ENCODE measurements at places on chromosomes 12 and 14.

DNA sequence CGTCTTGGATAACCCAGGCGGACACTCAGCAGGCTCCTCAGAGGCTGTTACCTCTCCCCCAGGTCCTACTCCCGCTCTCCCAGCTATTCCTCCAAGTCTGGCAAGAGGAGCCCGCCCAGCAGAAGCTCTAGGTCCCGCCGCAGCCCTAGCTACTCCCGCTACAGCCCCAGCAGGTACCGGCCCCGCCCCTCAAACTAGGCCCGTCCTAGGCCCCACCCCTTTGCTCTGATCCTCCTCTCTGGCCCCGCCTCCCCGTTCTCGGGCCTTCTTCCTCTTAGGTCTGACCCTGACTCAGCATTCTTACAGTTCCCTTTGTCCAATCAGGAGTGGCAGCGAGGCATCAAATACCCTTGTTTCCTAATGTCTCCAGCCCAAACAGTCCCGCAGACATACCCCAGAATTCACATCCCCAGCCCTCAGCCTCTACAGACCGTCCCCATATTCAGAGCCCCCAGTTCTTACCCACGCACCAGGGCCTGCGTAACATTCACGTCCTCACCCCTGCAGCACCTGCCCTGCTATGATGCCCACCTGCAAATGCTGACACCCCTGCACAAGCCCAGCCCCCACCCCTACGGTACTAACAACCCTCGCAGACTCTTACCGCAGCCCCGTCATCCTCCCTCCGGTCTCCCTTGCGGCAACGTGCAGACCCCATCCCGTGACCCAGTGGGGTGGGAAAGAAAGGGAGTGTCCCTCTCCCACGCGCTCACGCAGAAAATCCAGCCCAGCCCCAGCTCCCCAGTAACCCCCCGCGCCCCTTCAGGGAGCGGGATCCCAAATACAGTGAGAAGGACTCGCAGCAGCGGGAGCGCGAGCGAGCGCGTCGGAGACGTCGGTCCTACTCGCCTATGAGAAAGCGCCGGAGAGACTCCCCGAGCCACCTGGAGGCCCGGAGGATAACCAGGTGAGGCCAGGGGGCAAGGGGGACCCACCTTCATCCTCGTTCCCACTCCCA, 25.0 kb upstream of the HSPB8 start:
- DNase-seq = no peak

DNA sequence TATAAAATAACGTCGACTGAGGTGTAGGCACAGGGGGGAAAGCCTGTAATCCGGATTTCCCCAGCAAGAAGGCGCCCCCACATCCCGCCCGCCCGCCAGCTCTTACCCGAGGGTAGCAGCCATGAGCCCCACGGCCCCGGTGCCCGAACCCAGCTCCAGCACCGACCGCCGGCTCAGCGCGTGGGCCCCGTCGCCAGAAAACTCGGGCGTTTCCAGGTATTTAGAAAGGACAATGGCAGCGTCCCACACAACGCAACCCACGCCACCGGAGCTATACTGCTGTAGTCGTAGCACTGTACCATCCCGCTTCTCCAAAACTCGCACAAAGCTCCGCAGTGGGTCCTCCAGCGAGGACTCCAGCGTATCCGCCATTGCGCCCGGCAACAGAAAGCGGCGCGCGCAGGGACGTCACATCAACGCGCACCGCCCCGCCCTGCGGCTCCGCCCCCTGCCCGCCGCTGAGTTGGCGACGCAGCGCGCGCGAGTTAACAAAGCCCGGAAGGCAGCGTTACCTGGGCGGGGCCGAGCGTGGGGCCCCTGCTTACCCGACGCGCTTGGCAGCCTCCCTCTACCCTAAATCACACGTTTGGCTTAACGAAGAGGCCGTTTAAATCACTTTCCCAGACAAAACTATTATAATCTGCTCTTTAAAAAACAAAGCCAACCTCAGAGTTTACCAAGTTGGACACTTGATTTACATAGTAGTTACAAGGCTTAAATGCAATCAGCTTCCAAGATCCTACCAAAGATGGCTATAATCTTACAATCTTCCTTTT, at the start of gene VCPKMT:
TSS of gene VCPKMT (minus strand) at position 392 of the 776 bp plus-strand sequence. CDS start at position 372, 20 bp downstream.
- DNase-seq = peak; percentile 87

DNA sequence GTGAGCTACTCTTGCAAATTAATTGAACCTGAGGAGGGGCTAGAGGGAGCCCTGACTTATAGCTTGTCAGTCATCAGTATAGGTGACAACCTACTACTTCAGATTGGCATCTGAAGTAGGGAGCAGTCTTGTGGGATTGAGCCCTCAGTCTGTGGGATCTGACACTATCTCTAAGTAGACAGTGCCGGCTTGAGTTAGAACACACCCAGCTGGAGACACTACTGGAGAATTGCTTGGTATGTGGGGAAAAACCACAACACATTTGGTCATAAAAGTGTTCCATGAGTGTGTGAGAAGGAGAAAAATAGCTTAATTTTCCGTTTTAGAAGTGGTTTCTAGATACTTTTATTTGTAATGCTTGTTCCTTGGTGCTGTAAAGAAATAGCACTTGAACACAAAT, 30.5 kb upstream of the DDHD1 start:
- DNase-seq = no peak

DNA sequence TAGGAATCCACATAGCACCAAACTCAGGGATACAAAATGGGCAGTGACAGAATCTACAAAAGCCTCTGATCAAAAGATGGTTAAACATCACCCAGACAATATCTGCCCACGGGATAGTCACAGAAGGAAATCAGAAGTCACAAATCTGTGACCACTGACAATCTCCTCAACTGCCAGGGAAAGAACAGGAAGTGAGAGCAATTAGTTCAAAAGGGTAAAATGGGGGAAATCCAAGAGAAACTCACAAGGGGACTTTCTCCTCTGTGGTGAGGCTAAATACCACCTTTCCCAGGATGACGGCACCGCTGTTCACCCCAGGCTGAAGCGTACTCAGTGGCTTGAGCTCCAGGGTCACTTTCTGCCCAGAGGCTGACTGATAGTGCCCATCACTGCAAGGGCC, 10.7 kb downstream of the TTC5 start:
- no peak for DNase-seq

- peak; percentile 36 for DNase-seq
Observed at GRCh38 chr12:92570056-92570753, 132.6 kb upstream of the PLEKHG7 start.

DNA sequence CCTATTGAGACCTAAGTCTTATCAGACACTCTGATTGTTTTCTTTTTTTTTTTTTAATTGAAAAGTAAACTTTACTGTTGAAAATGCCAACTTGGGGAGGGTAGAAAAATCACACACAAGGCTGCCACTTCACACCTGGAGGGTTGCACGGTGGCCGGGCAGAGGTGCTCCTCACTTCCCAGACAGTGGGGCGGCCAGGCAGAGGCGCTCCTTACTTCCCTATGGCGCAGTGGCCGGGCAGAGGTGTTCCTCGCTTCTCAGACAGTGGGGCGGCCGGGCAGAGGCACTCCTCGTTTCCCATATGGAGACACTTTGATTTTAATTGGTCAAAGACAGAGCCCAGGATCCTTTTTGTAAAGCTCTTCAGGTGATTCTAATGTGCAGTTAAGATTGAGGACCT, 399.3 kb downstream of the TMTC2 start:
- no peak for DNase-seq

DNA sequence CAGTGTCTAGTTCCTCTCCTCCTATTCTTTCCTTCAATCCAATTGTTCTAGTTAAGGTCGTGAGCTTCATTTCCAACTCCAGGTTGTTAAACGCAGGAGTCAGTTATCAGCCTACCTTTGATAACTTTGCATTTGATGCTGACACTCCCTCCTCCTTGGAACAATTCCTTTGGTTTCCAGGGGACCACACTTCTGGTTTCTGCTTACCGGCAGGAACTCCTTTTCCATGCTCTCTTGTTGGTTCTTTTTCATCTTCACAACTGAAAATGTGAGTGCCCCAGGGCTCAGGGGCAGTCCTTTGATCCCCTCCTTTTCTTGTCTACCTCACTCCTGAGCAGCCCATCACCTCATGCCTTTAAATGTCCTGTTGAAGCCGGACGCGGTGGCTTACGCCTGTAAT, 5.0 kb downstream of the EEF1AKMT3 start:
- no peak for DNase-seq

DNA sequence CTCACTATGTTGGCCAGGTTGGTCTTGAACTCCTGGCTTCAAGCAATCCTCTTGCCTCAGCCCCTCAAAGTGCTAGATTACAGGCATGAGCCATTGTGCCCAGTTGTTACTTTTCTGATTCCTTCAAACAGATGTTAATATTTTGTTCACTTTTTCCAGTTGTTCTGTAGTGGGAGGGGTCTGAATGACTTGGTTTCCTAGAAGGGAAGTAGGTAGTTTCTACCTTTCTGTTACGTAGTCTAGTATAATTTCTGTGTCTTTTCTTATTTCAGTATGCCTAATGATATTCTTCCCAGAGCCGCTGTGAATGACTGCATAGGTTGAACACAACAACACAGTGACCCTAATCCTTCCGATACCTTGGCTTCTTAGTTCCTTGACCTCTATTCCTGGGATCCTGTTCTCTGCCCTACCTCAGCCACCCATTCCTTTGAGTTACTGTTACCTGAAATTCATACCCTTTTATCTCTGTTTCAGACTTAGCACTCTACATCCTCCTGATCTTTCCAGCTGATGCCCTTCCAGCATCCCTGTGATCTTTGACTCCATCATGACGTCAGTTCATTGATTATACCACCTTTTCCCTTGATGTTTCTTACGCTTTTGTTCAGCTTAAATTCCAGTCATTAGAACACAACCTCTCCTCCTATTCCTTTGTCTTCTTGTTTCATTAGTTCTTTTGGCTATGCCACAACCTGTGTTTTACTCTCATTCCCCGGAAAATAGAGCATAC, 33.3 kb downstream of the RCOR1 start:
- no peak for DNase-seq

- no peak for DNase-seq
Observed at GRCh38 chr12:123059500-123059899, 79.0 kb downstream of the ARL6IP4 start.

- peak; percentile 20 for DNase-seq
Observed at GRCh38 chr14:64465831-64466554, 694 bp downstream of the AKAP5 start.

DNA sequence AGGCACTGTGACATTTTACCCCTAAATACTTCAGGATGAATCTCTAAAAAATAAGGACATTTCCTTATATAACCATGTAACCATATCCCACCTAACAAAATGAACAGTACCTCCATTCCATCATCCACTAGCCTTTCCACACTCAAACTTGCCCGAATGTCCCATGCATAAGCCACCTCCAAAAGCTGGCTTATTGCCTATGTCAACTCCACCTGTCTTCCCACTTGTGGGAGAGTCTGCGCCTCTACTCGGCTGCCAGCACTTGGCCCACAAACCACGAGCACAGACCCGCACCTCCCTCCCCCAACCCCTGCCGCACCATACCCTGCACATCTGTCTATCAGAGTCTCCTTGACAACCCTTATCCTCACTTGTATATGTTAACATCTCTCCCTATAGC, 165.8 kb downstream of the CALM1 start:
- no peak for DNase-seq

All from T47D (cell line).